CD8-positive, alpha-beta memory T cell (primary cell): ENCODE measurements at places on chromosomes 4 and X.

GRCh38 chr4:168600796-168601583, 104.1 kb downstream of the PALLD start:
- no peak for DNase-seq

GRCh38 chrX:70254909-70255308, 5.1 kb downstream of the P2RY4 start:
- DNase-seq = no peak

- no peak for DNase-seq
These were observed 520.0 kb downstream of the ANKRD50 start for GRCh38 chr4:124192544-124192943.

DNA sequence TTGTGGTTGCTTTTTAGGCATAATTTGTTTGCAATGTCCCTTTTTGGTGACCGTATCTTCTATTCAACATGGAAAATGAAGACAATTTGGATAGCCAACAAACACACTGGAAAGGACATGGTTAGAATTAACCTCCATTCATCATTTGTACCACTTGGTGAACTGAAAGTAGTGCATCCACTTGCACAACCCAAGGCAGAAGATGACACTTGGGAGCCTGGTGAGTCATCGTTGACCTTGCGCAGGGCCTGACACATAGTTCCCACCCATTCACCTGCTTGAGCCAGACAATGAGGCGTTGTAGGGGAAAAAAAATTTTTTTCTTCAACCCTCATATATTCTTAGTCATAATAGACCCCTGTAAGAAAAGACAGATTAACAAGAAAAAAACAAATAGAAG, 32.4 kb downstream of the EGF start:
- DNase-seq = no peak

DNA sequence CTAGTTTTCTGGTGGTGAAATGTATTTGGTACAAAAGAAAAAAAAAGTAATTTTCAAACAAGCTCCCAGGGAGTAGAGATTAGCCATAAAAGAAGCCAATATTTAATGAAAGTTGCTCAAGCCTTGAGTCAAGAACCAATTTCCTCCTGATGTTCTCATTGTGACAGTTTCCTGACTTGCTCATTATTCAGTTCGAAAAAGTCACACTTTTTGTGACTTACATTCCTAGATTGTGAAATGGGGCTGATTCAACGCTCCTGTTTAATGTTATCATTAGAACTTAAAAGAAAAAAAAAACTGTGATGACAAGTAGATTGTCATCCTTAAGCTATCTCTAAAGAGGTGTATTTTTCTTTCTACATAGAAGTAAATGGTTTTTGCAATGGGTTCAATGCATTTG, 122.6 kb upstream of the BMPR1B start:
- no peak for DNase-seq

- no peak for DNase-seq
These were observed 172.7 kb upstream of the USP9X start for GRCh38 chrX:40912576-40912975.

- DNase-seq = no peak
These were observed 36.0 kb downstream of the CDKL5 start for GRCh38 chrX:18461431-18461830.

DNA sequence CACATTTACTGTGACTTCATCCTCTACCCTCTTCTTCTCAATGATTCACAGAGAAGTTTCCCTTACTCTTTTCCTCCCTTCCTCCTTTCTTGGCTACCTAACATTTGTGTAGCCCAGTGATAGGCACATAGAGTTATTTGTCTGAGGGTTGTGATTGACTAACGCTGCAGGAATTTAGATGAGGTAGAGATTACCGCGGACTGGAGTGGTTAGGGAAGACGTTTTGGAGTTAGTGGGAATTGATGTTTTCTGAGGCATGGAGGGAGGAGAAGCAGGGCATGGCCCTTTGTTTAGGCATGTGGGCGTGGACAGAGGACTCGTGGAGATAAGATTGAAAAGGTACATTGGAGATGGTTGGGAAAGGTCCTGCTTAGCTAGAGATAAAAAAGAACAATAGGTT, 246.7 kb downstream of the GPAT3 start:
- no peak for DNase-seq

DNA sequence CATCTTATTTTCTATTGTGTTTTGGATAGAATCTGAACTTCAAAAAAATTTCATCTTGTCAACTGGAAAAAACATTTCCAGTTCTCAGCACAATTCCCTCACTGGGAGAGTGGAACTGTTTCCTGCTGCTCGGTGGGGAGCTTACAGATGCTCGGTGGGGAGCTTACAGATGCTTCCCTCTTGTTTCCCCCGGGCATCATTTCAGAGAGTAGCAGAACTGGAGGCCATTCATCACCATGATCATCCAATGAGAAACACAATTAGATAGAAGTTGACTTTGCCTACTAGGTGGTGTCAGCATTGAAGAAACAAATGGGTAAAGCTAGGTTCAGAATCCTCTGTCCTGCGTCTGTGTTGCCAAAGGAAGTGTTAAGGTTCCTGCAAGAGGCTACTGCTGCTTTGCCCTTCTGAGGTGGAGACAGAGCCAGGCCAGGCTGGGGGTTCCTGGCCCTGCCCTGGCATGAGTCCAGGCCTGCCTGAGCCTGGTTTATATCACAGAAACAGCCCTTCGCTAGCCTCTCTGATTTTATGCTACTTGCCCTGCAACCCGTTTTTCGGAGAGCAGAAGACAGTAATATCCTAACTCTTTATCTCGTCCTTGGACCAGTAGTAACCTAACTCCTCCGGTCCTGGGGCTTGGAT, 70.6 kb downstream of the TAPT1 start:
- DNase-seq = no peak

- no peak for DNase-seq
These were observed 19.5 kb upstream of the ZNF41 start for GRCh38 chrX:47502316-47503125.

GRCh38 chr4:7461230-7461629, 26.5 kb upstream of the PSAPL1 start:
- DNase-seq = no peak

GRCh38 chr4:112069110-112069509, 76.1 kb upstream of the FAM241A start:
- no peak for DNase-seq

GRCh38 chrX:73127700-73128241, 48.5 kb upstream of the PABPC1L2A start:
- no peak for DNase-seq

DNA sequence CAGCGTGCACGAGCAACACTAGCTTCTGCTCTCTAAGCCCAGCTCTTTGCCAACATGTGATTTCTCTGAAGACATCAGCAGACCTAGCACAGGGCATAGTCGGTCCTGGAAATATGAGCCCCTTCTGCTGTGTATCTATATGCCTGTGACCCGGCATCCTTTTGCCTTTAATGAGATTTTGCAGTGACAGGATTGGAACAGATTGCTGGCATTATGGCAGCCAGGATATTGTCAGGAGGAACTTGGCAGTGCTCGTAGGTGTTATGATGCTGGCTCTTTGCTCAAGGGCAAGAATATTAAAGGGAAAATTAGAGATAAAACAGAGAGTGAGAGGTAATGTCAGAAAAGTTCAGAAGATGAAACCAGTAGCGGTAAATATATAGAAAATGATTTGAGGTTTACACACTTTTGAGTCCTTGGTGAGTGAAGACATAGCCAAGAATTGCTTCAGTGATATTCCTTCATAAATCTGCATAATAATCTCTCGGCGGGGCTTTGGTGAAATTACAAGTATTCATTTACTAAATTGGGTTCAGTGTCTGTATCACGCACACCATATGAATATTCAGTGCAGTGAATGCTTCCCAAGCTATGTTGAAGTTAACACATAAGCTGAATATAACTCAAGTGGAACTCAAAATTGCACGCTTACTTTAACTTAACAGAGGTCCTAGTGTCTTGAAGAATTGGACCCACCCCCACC, 502.1 kb upstream of the NR3C2 start:
- DNase-seq = no peak

DNA sequence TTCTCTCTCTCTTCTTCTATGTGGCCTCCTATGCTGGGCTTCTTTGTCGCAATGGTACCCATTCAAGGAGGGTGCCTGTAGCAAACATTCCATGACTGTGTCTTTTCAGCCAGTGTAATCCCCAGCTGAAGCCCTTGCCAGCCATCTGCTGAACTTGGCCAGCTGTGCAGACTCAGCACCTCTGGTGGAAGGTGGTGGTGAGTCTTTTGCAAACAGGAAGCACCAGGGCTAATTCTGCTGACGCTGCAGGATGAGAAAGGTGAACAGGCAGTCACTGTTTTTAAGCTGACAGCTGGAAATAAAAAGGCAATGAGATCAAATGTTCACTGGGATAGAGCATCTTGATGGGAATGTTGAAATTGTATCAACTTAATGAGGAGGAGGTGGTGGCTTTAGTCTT, 298.7 kb upstream of the CLNK start:
- no peak for DNase-seq

DNA sequence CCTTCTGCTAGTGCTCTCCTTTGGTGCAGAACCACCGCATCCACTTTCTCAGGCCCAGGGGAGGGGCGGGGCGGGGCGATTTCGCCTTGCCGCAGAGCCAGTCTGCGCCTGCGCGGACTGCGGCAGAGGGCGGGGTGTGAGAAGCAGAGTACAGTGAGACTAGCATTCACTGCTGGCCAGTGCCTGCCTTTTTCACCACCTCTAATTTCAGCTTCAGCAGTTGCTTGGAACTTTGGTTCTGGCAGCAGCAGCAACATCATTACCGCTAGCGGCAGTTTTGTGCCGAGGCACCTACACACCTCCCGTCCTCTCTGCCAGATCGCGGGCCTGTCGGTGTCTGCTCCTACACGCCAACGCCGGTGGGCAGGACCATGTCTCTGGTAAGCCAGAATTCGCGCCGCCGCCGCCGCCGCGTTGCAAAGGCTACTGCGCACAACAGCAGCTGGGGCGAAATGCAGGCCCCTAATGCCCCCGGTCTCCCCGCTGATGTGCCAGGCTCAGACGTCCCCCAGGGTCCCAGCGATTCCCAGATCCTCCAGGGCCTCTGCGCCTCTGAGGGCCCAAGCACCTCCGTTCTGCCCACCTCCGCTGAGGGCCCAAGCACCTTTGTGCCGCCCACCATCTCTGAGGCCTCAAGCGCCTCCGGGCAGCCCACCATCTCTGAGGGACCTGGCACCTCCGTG, at the start of gene MAGEE1:
MAGEE1 (plus strand) TSS at position 151 of the 683 bp plus-strand sequence; CDS start at position 372, 221 bp downstream.
- DNase-seq = peak; percentile 87

GRCh38 chr4:52197306-52197705, 146.2 kb downstream of the SPATA18 start:
- no peak for DNase-seq

GRCh38 chr4:161664740-161665139, 499.1 kb downstream of the FSTL5 start:
- DNase-seq = no peak

- no peak for DNase-seq
These were observed 8.1 kb upstream of the SMS start for GRCh38 chrX:21932292-21933002.

GRCh38 chr4:4762909-4763821, 96.3 kb upstream of the MSX1 start:
- DNase-seq = no peak

GRCh38 chrX:113973706-113974105, 610.2 kb upstream of the HTR2C start:
- DNase-seq = no peak

GRCh38 chr4:37002625-37003024, 241.9 kb upstream of the NWD2 start:
- DNase-seq = no peak

DNA sequence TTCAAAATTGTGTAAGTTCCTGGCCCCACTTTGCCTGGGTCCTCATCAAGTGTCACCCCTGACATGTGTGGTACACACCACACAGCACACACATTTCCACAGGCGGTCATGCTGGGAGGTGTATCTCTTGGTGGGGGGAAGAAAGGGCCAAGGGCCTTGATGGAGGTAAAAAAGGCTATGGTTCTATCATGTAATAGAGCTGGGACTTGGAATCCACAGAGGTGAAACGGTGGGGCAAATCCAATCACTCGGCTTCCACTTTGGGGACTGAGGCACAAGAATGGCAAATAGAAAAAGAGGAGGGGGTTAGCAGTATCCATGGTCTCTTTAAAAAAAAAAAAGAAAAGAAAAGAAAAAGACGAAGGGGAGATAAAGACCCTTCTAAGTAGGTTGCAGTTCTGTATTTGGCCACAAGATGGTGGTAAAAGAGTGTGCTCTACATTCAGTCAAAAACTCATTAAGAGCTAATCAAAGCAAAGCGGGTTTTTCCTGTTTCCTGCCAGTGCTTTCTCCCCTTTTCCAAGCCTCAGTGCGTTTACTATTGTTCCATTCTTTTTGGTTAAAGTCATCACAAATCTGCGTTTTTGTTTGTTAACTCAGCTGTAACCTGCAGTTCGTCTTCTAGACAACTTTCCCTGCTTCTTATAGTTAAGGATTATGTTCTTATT, 37.0 kb upstream of the ATP6AP2 start:
- DNase-seq = peak; percentile 16

DNA sequence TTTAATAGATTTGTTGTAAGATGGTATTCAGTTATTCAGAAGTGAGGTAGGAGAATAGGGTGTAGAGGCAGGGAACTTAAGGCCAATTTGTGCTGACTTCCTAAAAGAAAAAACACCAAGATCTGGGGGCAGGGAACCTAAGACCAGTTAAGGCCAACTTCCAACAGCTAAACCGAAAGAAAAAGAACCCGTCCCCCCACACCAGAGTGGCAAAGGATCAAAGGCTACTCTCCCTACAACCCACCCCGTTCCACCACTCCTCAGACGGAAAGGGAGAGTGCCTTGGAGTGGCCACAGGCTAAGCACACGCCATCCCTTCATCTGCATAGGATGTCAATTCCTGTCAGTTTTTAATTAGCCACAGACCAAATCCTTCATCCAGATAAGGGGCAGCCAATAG, 3.7 kb upstream of the ZNF718 start:
- no peak for DNase-seq

DNA sequence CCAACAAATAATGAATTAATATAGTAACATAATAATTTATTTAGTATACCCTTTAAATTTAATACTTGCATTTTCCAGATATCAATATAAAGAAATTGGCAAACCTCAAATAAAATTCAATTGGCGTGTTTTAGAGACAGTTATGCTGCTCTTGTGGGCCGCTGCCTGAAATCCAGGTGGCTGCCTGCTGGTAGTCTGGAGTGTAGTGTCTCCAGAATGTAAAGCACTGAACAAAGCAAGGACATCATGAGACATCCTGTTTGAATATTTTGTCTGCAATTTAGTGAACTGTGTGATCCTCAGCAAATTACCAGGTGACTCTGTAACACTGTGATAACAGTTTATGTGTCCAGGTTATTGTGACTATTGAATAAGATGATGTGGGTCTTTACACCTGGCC, 29.9 kb downstream of the ZFP42 start:
- DNase-seq = no peak

DNA sequence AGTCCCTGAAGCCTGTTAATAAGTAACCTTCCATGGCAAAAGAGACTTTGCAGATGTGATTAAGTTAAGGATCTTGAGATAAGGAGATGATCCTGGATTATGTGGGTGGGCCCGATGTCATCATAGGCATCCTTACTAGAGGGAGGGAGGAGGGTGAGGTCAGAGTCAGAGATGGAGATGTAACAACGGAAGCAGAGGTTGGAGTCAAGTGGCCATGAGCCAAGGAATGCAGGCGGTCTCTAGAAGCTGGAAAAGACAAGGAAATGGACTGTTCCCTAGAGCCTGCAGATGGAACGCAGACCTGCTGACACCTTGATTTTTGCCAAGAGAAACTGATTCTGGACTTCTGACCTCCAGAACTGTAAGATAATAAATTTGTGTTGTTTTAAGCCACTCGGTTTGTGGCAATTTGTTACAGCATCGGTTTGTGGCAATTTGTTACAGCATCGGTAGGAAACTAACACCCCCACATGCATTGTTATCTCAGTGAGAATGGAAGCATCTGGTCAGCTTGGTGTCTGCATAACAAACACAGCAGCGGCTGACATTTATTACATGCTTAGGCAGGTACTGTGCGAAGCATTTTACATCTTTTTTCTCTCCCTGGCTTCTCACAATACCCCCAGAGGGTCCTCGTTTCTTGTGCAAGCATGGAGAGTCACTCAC, 55.6 kb downstream of the CLDN34 start:
- no peak for DNase-seq
